ENCODE measurements at places on chromosomes 1 and 21.
A peak's percentile ranks its signal among the peaks of the same experiment; 100 is the strongest.

DNA sequence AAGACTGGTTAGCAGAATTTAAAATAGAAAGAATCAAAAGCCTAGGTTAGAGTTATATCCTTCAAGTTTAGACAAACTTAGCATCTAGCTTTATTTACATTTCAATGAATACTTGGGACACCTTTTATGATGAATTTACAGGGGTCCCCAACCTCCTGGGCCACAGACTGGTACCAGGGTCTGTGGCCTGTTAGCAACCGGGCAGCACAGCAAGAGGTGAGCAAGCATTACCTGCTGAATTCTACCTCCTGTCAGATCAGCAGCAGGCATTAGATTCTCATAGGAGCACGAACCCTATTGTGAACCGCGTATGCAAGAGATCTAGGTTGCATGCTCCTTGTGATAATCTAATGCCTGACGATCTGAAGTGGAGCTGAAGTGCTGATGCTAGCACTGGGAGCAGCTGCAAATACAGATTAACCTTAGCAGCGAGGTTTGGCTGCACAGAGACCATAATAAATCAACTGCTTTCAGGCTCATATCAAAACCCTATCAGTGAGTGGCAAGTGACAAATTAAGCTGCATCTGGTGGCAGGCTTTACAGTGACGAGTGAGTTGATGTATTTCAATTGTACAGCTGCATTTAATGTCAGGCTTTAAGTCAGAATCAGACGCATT, 82.0 kb downstream of the UCHL5 start:
- DNase-seq = no peak

DNA sequence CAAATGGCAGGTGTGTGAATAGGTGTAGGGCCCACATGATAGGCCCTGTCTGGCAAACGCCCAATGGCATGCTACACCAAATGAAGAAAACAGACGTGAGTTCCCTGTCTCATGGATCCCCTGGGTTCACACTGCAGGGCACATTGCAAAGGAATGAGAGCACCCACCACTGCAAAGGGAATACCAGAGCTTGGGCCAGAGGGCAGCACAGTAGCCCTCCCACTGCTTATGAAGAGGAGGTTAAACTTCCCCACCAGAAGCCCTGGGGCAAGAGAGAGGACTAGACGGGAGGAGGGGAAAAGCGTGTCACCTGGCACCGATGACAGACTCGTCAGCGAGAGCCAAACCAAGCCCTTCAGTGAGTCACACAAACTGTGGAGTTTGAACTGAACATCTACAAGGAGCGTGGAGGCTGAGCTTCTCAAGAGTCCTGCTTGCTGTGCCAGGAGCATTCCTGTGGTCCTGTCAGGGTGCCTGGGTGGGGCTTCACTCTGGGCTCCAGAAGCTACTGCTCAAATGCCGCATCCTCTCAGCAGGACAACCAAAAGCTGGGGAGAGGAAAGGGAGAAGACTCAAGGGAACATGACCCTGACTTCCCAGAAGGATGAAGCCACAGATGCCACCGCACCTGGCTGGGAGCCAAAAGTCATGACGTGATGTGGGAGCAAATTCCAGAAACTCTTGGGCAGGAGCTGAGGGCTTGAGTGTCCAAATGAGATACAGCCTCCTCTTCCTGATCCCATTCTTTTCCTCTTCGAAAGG, 61.1 kb downstream of the TOMM20 start:
- no peak for DNase-seq

DNA sequence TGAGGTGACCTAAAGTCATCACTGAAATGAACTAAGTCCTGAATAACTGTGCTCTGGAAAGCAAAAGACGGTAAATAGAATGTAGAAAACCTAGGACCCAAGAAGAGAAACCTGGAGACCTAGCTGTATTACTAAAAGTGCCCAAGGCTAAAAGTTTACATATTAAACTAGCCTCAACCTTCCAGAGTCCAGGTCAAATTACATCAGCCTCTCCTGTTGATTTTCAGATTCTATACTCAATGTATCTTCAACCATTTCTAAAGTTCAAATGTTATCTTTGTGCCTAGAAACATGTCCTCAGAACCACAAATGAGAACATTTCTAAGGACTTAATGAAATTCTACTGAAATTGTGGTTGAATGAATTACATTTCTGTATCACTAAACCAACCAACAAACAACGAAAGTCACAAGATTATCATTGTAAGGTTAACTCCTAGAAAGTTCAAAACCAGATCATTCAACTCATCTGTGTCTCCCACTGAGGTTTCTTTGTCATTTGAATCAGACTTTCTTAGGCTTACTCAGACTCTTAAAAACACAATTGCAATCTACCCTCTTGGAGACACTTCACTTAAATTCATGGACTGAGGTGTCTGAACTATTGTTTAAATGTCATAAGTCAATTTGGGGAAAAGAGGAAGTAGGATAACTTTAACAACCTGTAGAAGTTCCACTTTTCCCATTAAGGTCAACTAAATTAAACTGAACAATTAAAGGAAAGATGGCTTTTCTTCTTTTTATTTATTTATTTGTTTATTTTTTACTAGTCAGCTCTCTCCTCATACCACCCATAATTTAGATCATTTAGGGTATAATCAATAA, 207.7 kb downstream of the BARHL2 start:
- no peak for DNase-seq

GRCh38 chr1:86758570-86758969, 54.2 kb downstream of the SH3GLB1 start:
- DNase-seq = no peak

GRCh38 chr1:147912553-147912952, 10.0 kb downstream of the GJA8 start:
- DNase-seq = no peak

- DNase-seq = peak; percentile 23
Measured at GRCh38 chr1:171740987-171741871, 636 bp downstream of the VAMP4 start.

- DNase-seq = no peak
Measured at GRCh38 chr1:217553949-217554509, 76.9 kb downstream of the GPATCH2 start.

DNA sequence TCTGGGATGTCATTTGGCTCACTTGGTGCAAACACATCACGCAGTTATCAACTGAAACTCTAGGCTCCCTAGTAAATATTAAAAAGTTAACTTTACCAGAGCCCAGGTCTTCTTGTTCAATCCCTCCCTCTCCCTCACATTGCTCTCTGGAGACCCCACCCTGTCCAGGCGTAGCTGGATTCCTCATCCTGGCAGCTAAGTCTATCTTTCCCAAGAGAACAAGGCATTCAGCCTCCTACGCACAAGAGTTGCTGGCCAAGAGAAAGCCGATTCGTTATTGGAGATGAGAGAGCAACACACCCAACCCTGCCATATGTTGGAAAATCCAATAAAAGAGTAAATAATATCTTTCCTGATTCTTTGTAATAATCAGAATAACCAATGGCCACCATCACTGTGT, 117.9 kb downstream of the SLC30A10 start:
- DNase-seq = no peak

DNA sequence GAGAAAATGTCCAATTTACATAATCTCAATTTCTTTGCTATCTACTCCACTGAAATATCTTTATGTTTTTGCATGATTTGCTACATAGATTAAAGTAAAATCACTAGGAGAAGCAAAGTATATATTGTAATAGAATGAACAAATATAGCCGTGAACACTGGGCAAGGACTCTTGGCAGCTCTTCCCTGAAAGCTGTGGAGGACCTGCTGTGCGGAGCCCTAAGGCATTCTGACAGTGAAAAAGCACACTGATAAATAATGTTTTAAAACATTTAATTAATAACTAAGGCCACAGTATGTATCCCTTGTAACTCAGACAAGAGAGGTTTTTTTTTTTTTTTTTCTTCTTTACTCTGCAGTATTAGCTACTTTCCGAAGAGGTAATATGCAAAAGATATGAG, 256.1 kb upstream of the DPYD start:
- DNase-seq = no peak

DNA sequence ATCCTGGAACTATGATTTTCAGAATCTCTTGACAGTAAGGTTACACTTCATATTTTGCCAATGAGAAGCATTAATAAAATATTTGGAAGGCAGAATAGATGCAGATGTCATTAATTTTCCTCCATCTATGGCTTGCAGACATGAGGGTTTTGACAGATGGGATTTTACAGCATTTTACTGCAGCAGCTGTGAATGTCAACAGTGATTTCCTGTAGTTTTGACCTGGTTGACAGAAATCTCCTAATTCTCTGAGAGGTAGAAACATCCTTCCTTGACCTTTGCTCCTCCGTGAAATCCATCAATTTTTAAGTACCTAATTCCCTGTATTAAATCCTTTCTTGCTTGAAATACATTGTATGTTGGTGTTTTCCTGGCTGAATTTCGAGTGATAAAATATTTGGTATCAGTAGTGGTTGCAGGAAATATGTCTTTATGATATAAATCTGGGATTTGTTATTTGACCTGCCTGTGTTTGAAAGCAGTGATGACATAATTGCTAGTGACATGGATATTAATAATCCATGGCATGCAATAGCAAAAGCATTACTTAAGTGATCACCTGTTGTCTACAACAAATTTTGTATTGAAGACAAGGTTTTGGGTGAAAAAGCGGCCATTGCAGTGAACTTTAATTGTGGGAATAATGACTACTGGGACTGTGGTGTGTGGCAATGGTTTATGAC, 73.9 kb downstream of the HLX start:
- DNase-seq = no peak

DNA sequence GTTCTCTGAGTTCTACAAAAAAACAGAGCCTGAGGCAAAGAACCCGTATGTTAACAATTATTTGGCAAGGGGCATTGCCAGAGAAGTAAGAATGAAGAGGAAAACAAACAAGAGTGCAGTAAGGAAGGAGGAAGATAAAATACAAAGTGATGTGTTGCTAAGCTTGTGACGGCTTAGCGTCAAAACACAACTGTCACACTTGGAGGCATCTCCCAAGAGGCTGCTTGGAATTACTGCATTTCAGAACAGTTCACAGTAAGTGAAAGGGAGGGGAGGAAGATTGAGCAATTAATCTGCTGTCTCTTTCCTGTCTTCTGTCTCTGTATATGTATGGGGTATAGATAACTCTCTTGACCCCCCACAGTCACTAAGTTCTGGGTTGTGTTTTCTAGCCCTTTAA, 1017.0 kb upstream of the TMPRSS15 start:
- no peak for DNase-seq

- DNase-seq = peak; percentile 58
Measured at GRCh38 chr1:235074523-235075047, 54.1 kb downstream of the TOMM20 start.

DNA sequence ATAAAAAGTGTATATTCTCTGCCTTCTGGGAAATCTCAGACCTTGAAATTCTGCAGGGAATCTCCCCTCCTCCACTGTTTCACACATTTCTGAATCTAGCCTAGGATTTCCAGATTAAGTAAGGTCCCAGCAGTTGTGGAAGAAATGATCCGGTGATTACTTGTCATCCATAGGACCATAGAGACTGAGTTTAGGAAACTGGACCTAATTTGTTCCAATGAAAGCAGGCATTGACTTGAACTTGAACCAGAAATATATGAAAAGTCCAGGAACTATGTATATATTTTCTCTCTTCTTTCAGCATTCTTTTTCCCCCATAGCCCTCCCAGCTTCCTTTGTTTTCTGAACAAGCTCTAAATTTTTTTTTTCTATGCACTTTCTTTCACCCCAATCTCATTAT, 149.5 kb upstream of the SPAG17 start:
- no peak for DNase-seq

- DNase-seq = no peak
Measured at GRCh38 chr1:16173447-16174260, 17.8 kb upstream of the EPHA2 start.

- DNase-seq = no peak
Measured at GRCh38 chr1:109112056-109112651, 1.8 kb upstream of the ELAPOR1 start.

- no peak for DNase-seq
Measured at GRCh38 chr21:30305136-30305535, 15.0 kb downstream of the KRTAP26-1 start.
